ENCODE measurements at places on chromosomes 6 and 20. TPM values are rescaled to one million over a fixed set of nuclear protein-coding genes. Genes with fewer than 3 reads are reported as not detected.

- no peak for DNase-seq
Measured at GRCh38 chr6:6749702-6750491, 161.4 kb downstream of the LY86 start.

- DNase-seq = no peak
Measured at GRCh38 chr20:44911264-44911921, 1.5 kb downstream of the PABPC1L start.

- DNase-seq = no peak
Measured at GRCh38 chr6:42748203-42748898, 2.4 kb upstream of the TBCC start.

DNA sequence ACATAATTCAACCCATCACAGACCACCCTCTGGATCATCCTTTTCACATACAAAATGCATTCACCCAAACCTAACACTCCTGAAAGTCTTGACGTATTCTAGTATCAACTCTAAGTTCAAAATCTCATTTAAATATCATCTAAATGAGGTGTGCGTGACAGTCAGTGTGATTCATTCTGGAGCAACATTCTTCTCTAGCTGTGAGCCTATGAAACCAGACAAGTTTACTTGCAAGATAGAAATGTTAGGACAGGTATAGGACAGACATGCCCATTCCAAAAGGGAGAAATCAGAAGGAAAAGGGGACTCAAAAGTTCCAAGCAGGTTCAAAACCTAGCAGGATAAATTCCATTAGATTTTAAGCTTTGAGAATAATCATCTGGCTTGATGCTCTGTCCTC lies 329.7 kb downstream of the CD83 start:
- no peak for DNase-seq

The TFAP2D gene
- not detected for total RNA-seq

The OPN5 gene
- not detected for total RNA-seq

DNA sequence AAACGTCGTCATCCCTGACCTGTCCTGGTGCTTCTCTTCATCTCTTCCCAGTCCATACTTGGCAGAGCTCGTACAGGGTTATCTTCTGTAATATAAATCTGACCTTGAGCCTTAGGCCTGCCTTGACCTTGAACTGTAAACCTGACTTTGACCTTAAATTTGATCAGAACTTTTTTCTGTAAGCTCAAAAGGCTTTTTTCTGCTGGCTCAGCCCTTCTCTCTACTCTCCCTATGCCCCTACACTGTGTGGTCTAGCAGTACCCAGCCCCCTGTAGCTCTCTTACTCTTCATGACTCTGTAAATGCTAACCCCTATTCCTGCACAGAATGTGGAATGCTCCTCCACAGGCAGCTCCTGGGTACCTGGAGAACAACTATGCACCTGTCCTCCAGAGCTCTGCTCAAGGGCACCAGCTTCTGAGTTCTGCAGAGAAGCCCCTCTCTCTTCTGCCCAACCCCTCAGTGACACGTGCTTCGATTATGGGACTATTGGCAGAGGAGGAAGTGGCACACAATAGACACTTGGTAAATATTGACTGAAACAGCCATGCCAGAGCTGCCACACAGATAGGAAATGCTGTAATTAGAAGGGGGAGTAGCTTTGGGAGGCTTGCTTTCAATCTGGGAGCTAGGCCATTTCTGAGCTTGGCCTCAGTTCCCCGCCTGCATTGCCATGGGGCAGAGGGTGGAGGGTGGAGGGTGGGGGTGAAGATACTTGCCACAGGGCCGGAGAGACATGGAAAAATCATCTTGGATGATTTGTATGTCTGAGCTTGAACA lies 15.4 kb downstream of the SNPH start:
- DNase-seq = no peak

- DNase-seq = no peak
Measured at GRCh38 chr20:40477805-40478204, 211.2 kb downstream of the MAFB start.

The RAD21L1 gene
- not detected for total RNA-seq

The RPRD1B gene
- total RNA-seq = 19.3 TPM

The SMOC2 gene
- 56.3 TPM for total RNA-seq

- no peak for DNase-seq
Measured at GRCh38 chr20:21396599-21397340, 556 bp downstream of the NKX2-4 start.

DNA sequence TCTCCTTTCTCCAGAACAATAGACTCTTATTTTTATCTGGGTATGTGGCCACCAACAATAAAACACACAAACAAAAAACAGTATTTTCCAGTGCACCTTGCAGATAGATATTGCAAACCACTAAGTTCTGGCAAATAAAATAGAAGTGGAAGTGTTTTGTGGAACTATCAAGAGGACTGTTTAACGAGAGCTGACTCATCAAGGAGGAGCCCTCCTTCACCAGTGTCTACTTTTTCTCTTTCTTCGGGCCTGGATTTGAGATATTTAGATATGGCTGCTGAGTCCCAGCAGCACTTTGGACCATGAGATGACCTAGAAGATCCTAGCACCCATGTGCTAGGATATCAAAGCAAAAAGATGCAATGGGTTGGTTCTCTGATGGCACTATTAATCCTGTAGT lies 154.7 kb downstream of the AIG1 start:
- DNase-seq = no peak

DNA sequence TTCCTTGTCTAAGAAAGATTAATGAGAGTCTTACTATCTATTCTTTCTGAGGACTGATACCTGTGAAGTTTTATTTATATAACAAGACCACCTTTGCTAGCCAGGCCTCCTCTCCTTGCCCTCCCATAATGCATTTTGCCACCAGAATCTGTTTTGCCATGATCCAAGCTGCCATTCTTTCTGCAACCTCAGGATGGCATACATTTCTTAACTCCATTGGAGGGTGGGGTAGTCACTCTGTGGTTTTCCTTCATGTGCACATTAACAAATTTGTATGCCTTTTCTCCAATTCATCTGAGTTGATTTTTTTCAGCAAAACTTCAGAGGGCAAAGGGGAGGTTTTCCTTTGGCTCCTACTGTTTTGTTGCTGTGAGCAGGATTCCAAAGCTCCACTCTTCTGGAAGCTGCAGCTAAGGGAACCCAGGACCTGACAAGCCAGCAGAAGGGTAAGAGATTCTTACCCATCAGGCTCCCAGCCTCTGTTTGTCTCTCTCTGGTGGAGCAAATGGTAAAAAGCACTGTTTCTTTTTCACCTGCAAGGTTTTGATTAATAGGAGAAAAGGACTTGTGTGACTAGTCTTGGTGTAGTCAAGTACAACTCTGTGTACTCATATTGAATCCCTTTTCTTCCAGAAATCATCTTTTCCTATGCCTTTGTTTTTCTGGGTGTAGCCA lies 26.2 kb upstream of the ENPP4 start:
- no peak for DNase-seq

- no peak for DNase-seq
Measured at GRCh38 chr6:45710304-45710821, 305.3 kb downstream of the CLIC5 start.

- DNase-seq = no peak
Measured at GRCh38 chr20:59820204-59821041, 113.0 kb downstream of the SYCP2 start.

GRCh38 chr6:98944598-98945081 lies 3.1 kb downstream of the FBXL4 start:
- DNase-seq = no peak

DNA sequence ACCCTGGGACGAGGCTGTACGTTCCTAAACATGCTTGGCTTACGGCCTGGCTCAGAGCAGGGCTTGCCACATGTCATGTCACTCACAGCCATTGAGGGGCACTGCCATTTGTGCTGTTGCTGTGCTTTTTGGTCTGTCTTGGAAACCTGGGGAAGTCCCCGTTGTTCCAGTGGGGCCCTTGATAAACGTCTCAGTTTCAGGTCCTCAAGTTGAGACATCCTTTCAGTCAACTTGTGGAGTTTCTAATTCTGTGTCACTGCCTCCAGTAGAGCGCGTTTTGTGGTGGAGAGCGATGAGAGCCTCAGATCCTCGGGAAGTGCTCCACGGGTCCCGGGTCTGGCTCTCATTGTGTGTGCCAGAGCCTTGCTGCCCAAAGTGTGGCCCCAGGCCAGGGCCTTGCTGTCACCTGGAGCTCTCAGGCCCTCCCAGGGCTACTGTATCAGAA lies 43.0 kb upstream of the CCR6 start:
- DNase-seq = no peak

The HLA-G gene
- not detected for total RNA-seq

DNA sequence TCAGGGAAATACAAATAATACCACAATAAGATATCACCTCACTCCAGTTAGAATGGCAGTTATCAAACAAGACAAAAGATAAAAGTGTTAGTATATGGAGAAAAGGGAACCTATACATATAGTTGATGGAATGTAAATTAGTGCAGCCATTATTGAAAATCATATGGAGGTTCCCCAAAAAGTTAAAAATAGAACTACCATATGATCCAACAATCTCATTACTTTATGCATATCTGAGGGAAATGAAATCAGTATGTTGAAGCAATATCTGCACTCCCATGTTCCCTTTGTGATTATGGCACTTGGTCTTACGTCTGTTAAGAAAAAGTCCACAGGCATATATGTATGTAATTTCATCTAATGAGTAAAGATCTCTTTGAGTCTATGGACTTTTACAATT lies 96.9 kb downstream of the STXBP5 start:
- no peak for DNase-seq

The TNFRSF6B gene
- 0.79 TPM for total RNA-seq

GRCh38 chr6:148317739-148318138 lies 24.9 kb upstream of the SASH1 start:
- DNase-seq = no peak

The TMEM217 gene
- total RNA-seq = 1.8 TPM

DNA sequence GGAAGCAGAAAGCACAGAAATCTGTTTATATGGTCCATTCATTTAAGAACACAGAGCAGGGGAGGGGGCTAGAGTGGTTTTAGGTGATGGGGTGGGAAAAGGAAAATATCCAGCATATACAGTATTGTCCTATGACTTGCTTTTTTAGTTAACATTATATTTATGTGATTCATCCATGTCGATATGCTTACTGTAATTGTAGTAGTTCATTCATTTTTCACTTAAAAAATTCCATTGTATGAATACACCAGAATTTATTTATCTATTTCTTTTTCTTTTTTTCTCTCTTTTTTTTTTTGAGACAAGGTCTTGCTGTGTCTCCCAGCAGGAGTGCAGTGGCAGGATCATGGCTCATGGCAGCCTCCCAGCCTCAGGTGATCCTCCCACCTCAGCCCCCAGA lies 9.6 kb upstream of the PRIM2 start:
- no peak for DNase-seq

The FAM162B gene
- total RNA-seq = not detected

Data from chondrocyte (in vitro differentiated cells).